ENCODE measurements at places on chromosomes 7 and 10.

DNA sequence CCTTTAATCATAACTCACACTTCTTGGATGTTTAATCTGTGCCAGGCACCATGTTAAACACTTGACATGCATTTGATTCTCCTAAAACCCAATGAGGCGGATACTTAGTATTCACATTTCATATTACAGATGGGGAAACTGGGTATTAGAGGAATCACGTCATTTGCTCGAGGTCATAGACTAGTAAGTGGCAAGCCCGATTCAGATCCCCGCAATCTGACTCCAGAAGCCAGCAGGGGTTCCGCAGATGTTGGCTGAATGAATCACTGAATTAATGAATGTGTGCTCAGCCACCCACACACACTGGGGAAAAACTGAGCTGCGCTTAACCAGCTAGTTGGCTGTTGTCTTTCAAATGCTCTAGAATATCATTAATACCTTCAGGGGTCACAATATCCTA lies 22.5 kb upstream of the ENO4 start:
- DNase-seq = no peak

DNA sequence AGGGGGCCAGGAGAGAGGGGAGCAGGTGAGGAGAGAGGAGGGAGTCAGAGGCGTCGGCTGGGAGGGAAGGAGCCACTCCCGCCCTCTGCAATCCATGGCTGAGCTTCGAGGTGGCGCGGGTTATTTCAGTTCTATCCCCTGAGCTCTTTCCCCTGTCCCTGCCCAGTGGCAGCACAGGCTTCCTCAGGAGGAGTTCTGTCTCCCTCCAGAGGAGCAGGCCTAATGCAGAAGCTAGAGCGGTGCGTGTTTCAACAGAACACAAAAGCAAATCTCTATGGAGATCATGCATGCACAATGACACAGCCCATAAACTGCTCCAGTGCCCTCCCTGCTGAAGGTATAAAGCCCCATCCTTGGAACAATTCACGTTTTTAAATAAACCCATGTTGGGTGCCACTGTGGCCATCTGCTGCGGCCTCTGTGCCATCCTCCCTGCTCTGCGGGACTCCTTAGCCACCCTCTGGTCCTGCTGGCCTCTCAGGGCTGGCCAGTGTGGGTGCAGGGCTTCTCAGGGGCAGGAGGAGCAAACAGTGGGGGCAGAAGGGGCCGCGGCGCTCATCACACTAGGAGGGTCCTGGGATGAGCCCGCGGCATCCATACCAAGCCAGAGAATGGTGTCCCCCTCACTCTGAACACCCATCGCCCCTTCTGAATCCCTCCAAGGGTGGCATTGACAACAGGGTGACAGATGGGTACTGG lies 192.6 kb upstream of the LYZL2 start:
- DNase-seq = no peak

DNA sequence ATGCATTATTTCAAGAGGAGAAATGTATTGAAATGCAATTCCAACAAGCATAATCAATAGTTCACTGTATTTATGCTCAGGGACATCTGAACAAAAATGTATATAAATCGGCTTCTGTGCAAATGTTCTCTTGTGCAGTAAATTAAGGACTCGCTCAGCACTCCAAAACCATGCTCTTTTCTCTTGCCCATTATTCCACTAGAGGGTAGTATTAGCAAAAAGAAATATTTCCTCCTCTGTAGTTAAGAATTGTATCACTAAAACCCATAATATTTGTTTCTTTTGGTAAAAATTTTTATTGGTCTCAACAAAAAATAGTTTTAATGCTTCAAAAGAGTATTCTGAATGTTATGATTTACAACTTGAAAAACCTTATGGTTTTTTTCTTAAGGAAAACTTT lies 803.1 kb downstream of the PCDH15 start:
- DNase-seq = no peak

DNA sequence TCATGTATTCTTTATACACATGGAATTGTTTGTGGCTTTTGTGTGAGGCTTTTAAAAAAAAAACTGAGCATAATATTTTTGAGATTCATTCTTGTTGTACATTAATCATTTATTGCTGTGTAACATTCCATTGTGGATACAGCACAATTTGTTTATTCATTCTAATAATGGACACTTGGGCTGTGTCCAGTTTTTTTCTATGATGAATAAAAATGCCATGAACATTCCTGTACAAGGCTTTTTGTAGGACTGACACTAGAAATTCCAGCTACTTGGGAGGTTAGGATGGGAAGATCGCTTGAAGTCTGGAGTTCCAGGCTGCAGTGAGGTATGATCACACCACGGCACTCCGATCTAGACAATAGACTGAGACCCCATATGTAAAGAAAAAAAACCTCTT lies 254.3 kb upstream of the CACNA2D1 start:
- no peak for DNase-seq

- no peak for DNase-seq
Observed at GRCh38 chr7:31027161-31027965, 24.7 kb upstream of the ADCYAP1R1 start.

- DNase-seq = no peak
Observed at GRCh38 chr10:107028236-107028635, 136.3 kb downstream of the SORCS1 start.

GRCh38 chr7:40186586-40186985 lies 51.8 kb downstream of the SUGCT start:
- no peak for DNase-seq

DNA sequence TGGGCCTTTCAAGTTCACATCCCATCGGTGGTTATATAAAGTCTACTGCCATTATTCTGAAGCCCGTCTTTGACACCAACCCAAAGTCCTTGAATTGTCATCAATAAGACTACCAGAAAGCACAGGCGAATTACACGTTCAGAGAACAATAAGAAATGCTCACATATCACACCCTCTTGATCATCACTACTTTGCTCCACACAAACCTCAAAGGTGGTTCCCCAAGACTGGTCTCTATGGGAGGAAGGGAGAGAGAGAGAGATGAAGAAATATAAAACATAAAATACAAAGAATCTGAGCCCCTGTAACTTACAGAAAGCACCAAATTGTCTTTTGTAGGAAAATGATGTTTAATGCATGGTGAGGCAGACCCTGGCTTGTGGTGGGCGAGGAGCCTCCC lies 4.4 kb downstream of the HIPK2 start:
- DNase-seq = no peak

- no peak for DNase-seq
Observed at GRCh38 chr10:58772758-58773157, 260.1 kb downstream of the BICC1 start.

GRCh38 chr10:95389982-95390381 lies 99.2 kb upstream of the PDLIM1 start:
- no peak for DNase-seq

DNA sequence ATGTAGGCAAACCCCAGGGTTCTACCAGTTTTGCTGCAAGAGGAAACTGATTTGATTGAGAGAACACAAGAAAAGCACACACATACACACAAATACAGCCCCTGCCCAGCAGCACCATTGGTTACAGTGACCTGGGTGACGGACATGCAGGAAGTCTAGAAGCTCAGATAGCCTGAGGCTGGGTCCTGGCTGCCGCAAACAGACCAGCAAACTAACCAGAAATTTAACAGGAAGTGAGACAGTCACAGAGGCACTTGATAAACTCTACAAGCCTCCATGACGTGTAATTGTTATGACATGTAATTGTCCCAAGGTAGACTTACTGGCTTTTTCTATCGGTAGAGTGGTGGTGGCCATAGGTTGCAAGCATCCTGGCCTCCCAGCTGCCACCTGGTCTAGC lies 58.9 kb downstream of the PRKAR2B start:
- no peak for DNase-seq

GRCh38 chr7:137968890-137969289 lies 33.0 kb downstream of the CREB3L2 start:
- no peak for DNase-seq

DNA sequence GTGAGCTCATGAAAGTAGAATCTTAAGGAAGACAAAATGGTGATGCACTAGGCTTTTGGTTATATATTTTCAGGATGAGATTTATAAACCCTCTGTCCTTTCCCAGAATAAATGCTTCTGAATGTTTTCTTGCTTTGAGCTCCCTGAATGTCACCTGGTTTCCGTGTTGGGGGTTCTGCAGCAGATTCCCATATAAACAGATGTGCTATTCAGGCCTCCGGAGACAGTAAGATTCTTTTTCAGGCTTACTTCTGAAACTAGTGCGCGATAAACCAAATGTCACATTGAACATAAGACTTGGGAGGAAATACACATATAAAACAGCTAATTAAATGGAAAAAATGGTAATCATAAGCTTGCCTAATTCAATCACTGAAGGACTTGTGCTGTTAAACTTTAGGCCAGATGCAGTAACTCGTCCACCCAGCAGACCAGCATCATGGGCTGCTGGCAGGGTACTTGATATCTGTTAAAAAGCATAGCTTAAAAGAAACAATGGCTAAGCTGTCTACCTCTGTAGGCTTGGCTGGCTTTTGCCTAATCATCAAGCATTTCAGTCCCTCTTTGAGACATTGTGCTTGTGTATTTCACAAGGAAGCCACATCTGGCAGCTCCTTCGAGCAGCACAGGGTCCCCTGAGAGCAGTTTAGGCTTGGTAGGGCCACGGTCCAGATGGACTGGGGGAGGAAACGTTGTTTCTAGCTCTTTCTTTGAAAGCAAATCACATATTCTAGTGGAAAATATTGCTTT lies 281.2 kb upstream of the KIAA1217 start:
- DNase-seq = no peak

GRCh38 chr7:100895956-100896731 lies 456 bp upstream of the ACHE start:
- DNase-seq = no peak

GRCh38 chr7:143884969-143885559 lies 16.9 kb downstream of the TCAF1 start:
- DNase-seq = peak; percentile 35

GRCh38 chr10:2927958-2928840 lies 139.1 kb upstream of the PFKP start:
- no peak for DNase-seq

DNA sequence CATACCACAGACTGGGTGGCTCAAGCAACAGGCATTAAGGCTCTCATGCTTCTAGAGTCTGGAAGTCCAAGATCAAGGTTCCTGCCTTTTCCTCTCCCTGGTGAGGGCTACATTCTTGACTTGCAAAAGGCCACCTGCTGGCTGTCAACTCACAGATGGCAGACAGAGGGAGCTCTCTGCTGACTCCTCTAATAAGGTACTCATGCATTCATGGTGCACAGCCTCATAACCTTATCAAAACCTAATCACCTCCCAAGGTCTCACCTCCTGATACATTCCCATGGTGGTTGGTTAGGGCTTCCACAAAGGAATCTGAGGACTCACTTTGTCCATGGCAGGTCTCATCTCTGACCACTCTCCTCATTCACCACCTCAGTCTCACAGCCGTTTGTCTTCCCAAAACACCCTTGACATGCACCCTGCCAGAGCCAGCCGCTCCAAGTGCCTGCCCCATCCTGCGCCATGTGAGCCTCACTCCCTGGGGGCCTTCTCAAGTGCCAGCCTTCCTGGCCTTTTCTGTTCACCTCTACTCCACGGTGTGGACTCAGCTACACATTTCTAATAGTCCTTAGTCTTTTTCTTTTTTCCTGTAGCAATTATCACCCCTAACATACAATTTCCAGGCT lies 400.3 kb upstream of the ADARB2 start:
- no peak for DNase-seq

DNA sequence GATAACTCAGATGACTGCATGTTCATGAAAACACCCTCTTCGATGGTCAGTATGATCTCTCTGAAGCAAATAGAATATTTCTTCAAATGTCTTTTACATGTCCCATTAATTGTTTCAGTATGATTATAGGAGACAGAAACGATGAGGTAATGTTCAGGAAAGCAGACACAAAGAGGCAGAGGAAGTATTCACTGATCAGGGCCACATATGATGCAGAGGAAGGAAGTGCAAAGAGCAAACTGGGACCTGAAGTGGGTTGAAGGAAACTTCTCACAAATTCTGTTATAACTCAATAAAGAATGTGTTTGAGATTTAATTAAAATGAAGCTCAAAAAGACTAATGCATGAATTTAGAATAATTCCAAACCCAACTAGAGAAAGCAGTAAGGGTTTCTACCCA lies 70.5 kb downstream of the TES start:
- DNase-seq = no peak

DNA sequence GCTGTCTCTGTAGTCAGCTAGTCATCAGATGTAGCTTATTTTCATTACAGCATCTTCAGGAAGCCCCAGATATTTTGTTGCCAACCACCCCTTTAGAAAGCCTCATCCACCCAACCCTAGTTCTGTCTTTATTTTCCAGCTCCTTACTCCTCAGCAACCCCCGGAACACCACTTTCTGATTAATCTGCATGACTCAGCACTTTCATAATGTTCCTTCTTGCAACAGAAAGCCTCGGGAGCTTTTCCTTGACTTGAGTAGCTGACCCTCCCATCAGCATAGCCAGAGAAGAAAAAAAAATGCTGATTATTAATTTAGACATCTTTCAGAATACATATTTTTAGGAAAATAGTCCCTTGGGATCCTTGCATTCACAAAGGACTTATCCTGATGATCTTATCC lies 244.0 kb upstream of the CXCL12 start:
- DNase-seq = no peak
